Activated CD8-positive, alpha-beta memory T cell treated with anti-CD3 and anti-CD28 coated beads for 36 hours (primary cell): ENCODE measurements at places on chromosomes 3 and 15. TPM values are rescaled to one million over a fixed set of nuclear protein-coding genes. Genes with fewer than 3 reads are reported as not detected.

Gene VGLL4
- 50.3 TPM for total RNA-seq

Gene TRH
- total RNA-seq, result not detected

Gene GPR62
- not detected for total RNA-seq

Gene CGNL1
- total RNA-seq, result not detected

Gene XCR1
- total RNA-seq, result not detected

Gene SAMMSON
- not detected for total RNA-seq

Gene NMB
- 4.0 TPM for total RNA-seq

Gene KNG1
- not detected for total RNA-seq

Gene C3orf52
- 3.5 TPM for total RNA-seq
